GM12891 (cell line): ENCODE measurements at places on chromosomes 1 and 21.

DNA sequence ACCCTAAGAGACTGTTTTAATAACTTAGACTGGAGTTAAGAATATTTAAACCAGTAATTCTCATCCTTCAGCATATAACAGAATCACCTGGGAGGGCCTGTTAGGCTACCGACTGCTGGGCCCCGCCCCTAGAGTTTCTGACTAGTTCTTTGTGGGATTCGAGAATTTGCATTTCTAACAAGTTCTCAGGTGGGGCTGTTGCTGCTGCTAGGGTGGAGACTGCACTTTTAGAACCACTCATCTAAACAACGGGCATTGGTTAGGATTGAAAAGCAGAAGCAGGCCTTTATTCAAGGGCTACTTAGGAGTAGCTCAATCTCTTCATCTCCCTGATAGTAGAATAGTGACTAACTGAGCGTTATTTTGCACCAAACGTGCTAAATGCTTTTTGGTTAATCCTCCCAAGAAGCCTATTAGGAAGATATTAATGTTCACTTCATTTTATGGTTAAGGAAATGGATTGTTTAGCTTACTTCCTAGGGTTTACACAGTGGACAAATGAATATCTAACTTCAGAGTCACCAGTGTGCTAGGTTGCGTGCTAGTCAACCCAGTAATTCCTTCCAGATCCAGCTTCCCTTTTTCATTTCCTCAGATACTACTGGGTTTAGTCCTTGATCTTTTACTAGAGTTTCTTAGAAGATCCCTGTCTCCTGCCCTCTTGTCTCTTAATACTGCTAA is 31.1 kb upstream of the UAP1 start:
- DNase-seq: peak; percentile 39

DNA sequence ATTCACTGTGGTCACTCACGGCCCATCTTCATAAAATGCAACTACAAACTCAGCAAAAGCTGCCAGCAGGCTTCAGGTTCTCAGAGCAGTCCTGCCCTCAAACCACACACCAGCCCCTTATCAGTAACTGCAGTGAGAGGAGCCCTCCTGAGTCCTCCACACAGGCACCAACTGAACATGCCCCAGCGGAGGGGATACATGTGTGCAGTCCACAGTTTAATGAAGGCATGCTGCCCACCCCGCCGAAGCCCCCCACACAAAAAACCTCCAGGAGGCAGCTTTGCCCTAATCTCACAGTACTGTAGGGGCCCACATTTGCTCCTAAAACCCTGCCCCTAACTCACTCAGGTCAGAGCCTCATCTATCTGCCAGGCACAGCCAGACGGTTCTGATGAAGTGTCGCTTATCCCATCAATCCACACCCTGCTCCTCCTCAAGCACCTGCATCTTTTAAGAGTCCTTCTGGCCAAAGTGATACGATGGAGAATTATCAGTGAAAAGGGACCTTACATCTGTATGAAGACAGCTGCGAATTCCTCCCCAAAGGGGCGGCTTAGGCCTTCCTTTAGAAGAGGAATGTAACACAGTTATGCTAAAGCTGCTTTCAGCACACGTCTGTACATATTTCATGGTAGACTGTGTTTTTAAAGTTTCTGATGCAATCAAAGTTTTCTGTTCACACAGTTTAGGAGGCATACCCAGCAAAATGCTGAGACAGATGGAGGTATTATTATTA is 3.5 kb downstream of the ABCB10 start:
- DNase-seq: no peak

GRCh38 chr1:51664421-51665240 is 47.7 kb downstream of the OSBPL9 start:
- DNase-seq: no peak

DNA sequence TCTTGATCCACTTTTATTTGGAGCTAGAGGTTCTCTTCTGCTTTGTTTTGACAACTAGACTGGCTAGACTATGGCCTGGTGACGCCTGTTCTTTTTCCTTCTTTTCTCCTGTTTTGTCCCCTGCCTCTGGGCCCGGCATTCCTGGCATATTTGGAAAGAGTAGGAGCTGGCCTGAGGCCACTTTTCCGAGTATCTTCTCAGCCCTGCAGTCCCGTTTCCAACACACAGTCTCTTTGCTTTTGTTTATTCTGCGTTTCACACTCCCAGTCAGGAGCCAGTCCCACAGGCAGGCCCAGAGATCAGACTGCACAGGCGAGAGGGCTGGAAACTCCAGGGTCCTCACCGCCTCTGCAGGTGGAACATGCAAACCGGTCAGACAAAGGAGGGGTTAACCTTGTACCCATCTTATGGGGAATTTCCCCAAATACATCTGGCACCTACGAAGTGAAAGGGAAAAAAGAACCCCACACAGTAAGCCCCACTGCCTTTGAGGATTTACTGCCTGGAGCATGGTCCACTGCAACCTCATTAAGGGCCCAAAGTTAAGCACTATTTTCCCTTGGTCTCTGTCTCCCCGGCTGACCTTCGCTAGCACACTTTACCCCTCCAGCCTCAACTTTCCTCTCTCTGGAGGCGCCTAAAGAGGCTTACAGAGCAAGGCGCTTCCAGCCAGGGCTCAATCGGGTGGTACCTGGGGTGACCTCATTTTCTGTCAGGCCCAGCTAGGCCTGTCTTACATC is 141.1 kb downstream of the TOMM20 start:
- DNase-seq: no peak

- DNase-seq: no peak
Observed at GRCh38 chr1:13825033-13825432, 125.0 kb downstream of the PRDM2 start.

DNA sequence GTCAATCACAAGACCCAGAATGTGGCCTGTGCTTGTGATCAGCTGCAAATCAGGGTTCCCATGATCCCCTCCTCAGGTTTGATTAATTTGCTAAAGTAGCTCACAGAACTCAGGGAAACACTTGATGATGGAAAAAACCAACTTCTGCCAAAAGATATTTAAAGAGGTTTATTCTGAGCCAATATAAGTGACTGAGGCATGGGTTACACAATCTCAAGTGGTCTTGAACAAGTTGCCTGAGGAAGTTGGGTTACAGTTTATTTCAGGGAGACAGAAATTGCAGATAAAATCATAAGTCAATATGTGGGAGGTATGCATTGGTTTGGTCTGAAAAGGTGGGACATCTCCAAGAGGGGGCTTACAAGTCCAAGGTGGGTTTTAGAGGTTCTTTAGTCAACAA is 243.1 kb downstream of the S1PR1 start:
- DNase-seq: no peak

DNA sequence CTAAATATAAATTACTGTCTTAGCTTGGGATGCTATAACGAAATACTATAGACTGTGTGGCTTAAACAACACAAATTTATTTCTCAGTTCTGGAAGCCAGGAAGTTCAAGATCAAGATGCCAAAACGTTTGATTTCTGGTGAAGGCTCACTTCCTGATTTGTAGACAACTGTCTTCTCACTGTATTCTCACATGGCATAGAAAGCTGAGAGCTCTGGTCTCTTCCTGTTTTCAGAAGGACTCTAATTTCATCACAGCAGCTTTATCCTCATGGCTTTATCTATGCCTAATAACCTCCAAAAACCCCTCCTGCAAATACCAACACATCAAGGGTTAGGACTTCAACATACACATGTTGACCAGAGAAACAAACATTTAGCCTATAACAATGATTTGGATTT is 1795.5 kb downstream of the MRPL39 start:
- DNase-seq: no peak

DNA sequence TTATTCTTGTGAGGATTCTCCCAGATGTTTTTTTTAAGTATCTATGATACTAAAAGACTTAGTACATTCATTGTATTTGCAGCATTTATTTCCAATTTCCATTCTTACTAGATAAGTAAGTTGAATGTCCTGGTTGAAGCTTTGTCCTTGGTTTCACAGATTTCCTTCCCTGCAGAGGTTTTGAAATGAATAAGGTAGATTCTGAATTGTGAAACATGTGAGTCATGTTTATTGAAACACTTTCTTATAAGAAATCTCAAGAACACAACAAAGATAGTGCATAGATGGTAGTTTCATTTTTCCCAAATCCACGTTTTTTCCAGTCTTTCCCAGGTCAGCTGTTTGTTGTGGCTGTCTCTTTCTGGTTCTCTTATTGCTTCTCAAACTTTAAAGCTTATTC is 24.8 kb downstream of the GABPA start:
- DNase-seq: no peak

DNA sequence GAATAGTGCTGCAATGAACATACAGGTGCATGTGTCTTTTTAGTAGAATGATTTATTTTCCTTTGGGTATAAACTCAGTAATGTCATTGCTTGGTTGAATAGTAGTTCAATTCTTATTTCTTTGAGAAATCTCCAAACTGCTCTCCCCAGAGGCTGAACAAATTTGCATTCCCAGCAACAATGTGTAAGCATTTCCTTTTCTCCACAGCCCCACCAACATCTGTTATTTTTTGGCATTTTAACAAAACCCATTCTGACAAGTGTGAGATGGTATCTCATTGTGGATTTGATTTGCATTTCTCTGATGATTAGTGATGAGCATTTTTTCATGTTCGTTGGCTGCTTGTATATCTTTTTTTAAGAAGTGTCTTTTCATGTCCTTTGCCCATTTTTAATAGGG is 21.9 kb upstream of the EEIG2 start:
- DNase-seq: no peak

DNA sequence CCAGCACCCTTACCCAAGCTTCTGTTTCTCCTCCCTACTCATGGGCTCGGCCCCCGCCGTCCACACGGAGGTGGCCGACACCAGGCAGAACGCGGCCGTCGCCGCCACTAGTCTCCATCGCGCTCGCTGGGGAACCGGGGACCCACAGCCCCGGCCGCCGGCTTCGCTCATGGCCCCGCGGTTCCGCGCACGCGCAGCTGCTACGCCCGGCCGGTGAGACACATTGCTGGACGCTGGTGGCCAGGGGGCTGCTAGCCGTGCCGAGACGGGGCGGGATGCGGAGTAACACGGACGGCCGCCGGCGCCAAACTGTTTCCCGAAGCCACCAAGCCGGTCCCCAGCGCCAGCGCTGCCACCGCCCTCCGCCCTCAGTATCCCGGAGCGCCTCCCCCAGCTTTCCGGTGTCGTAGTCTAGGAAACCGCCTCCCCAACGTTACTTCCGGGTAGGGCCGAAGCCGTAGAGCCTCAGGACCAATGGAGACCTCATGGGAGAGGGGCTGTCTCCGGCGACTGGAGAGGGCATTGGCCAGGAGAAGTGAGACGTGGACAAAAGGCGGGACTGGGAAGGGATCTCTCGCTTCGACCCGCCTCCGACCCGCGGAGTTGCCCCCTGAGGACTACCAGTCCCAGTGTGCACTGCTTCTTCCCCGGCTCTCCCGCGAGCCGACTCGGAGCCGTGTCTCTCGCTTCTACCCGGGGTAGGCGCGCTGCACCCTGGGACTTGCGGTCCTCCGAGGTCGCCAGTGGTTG is at the start of gene EDEM3:
TSS of gene EDEM3 (minus strand) at position 383 of the 750 bp plus-strand sequence. CDS start at position 171, 212 bp downstream.
- peak; percentile 87 for DNase-seq

- DNase-seq: no peak
Observed at GRCh38 chr1:94362466-94363058, 55.6 kb upstream of the ABCD3 start.

DNA sequence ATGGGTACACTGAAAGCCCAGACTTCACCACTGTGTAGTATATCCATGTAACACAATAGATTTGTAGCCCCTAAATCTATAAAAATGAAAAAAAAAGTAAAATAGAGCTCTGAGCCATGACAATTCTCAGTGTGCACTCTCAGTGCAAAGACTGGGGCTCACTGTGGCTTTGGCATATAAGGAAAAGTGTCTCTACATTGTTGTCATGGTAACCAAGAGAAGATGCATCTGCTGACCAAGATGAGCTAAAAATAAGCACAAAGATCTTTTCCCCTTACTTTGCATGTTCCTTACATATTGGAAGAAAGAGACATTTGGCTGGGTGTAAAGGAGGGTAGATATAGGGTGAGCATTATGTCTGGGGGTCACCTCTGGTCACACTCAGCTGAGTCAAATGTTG is 12.0 kb downstream of the PGLYRP4 start:
- no peak for DNase-seq

DNA sequence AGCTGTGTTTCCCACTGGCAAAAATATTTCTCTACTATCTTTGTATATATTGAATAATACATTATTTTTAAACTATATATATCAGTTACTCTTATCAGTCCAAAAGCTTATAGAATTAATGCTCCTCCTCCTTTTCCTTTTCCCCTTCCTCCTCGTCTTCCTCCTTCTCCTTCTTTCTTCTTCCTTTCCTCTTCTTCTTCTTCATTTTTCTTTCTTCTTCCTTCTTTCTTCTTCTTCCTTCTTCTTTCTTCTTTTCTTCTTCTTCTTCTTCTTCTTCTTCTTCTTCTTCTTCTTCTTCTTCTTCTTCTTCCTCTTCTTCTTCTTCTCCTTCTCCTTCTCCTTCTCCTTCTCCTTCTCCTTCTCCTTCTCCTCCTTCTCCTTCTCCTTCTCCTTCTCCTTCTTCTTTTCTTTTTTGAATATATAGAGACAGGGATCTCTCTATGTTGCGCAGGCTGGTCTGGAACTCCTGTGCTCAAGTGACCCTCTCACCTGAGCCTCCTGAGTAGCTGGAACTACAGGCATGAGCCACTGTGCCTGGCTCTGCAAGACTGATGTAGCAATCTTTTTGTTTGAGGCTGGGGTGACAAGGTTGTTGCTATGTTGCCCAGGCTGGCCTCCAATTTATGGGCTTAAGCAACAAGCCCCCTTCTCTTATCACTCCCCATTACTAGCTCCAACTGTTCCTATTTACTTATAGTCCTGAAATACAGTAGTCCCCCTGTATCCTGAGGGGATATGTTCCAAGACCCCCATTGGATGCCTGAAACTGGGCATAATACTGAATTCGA is 47.4 kb downstream of the MAGI3 start:
- no peak for DNase-seq

DNA sequence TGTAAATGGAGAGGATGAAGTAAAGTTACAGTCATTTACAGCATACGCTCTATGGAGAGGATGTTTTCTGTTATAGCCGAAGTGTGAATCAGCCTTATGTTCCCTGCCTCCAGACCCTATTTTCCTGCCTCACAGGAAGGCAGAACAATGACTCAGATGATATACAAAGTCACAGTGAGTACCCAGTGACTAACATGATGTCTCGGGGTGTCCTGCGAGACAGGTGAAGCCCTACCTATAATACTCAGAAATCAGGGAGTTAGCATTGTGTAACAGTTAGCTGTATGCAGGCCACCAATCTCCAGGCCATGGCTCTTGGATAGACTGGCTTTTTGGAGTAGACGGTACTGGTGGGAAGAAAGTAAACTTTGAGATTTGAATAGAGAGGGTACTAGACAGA is 55.6 kb upstream of the FBXO28 start:
- DNase-seq: no peak
